ENCODE measurements at places on chromosomes 3 and 15.

- DNase-seq = no peak
These were observed 229.9 kb downstream of the SV2B start for GRCh38 chr15:91329914-91330313.

- no peak for DNase-seq
These were observed 12.8 kb downstream of the UBR1 start for GRCh38 chr15:43093026-43093425.

DNA sequence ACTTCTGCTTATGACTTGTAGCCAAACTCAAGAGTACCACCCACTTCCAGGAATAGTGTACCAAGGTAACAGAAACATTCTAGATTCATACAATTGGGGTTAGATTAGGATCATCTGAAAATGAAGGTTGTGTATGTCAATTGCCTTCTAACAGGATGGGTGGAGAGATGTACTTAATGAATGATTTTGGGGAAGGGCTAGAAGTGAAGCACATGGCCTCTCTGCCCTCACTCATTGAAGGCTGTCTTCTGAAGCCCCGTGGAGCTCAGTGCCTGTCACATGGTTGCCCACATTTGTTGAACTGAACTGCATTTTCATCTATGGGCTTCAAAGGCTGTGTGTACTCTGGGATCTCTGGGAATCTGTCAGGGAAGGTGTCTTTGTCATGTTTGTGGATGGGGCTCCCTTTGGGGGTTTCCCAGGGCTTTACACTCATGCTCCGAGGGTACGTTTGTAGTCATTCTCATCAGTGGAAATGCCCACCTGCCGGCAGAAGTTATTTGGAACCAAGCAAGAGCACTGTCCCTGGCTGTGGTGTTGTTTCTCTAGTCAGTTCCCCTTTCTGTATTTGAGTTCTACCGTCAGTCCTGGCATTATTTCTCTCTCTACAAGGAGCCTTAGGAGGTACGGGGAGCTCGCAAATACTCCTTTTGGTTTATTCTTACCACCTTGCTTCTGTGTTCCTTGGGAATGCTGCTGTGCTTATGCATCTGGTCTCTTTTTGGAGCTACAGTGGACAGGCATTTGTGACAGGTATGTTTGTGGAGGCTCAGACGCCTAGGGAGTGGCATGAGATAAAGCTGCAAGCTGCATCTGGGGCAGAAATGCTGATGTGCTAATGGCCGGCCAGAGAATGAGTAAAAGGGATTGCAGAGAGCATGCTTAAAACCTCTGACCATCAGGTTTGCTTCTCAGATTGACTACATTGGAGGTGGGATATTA is 22.4 kb downstream of the CD86 start:
- DNase-seq = no peak

DNA sequence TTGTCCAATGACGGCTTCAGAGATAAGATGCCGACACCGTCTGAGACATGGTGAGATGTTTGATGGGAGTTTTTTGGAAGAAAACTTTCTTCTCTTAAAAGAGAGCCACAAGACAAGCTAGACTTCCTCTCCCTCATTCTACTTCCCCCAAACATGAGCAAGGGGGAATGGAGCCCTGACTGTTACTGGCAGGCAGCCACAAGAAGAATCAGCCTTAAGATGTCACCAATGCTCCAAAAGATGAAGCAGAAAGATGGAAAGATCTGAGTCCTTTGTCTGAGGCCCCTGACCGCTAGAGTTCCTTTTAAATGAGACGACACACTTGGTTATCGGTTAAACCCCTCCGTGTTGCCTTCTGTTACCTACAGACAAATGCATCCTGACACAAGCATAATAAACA is 108.7 kb downstream of the ST8SIA2 start:
- no peak for DNase-seq

DNA sequence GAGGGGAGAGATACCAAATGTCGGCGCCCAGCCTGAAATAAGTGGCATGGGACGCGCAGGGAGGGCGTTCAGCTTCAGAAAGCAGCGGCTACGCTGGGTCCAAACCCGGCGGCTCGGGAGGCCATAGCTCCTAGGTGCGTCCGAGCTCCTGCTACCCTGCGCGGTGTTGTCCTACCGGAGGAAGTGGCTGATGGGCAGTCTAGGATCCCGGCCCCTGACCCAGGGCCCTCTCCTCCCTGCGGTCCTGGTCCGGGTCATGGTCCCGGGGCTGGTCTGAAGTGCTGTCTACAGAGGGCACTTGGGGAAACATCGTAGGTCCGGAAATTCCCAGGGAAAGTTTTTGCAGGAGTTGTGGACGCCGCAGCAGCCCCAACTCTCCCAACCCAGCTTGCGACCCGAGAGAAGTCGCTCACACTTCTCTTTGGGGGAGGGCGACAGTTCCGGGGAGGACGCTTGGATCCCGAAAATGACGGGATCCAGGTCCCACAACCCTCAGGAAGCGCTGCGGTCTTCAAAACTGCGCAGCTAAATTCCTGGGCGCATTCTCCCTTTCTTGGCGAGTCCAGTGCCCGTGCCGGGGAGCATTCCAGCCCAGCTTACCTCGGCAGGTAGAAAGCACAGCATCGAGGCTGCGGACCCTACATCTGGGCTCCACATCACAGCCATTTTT is 9.1 kb upstream of the FOXB1 start:
- no peak for DNase-seq

DNA sequence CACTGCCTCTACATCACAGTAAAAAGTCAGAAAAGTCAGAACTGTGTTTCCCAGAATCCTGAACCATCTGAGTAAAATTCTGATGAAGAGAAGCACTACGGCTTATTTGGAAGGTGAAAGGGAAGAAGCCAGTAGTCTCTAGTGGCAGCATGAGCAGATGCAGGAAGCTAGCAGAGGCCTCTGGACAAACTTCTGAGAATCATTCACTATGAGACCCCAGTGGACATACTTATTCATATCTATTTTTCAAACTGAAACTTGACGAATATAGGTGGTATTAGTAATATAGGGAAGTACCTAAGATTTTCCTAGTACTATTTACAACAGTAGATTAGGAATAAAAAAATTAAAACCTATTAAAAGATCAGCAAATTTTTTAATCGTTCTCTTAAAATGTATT is 272.8 kb upstream of the TTC14 start:
- no peak for DNase-seq

- no peak for DNase-seq
These were observed 1.4 kb downstream of the GLCE start for GRCh38 chr15:69161878-69162213.

DNA sequence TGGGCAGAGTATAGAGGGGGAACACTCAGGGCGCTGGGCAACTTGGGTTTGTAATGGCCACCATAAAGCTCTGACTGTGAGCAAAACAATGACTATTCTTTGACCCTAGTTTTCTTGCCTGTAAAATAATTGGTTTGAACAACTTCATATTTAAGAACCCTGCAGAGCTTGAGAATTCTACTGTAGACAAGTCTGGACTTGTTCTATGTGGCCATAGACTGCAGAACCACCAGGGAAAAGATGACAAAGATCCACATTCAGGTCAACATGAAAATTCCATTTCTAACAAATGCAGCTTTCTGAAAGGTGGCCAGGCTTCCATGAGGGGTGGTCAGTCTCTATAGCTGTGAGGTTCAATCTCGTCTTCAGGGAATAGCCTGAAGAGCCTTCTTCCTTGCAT is 239.4 kb upstream of the LRRN1 start:
- DNase-seq = no peak

GRCh38 chr3:35777563-35778554 is 138.5 kb downstream of the ARPP21 start:
- no peak for DNase-seq
